ENCODE measurements at places on chromosomes 12 and 14. TPM values are rescaled to one million over a fixed set of nuclear protein-coding genes. Genes with fewer than 3 reads are reported as not detected.

Gene CACNA2D4
- total RNA-seq: 0.38 TPM

Gene AHSA1
- total RNA-seq: 124 TPM

Gene PLBD1
- total RNA-seq: 2.8 TPM

Gene PLXNC1
- 1.5 TPM for total RNA-seq

Data from regular cardiac myocyte (primary cell).